ENCODE measurements at places on chromosomes 3 and 15.

DNA sequence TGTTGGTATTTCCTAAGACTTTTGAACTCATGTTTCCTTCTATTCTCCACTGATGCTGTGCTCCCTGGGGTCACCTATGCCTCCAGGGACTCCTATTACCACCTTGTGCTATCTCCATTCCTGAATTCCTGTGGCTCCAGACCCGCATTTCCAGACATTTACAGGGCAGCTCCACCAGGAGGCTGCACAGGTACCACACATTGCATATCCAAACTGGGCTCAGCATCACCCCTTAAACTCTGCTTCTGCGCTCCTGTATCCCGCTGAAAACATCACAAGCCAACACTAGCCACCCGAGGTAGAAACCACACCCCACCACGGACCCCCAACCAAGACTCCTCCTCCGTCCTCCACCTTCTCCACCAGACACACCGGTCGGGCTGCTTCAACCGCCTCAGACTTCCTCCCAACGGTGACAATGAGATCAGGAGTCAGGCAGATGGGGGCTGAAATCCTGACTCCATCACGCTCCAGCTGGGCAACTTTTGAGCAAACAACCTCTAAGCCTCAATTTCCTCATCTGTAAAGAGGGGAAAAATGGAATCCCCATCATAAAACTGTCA, 10.4 kb downstream of the TNK2 start:
- DNase-seq: no peak

GRCh38 chr3:184986366-184986889, 166.4 kb downstream of the C3orf70 start:
- no peak for DNase-seq

GRCh38 chr3:17765819-17766472, 23.5 kb upstream of the TBC1D5 start:
- DNase-seq: no peak

- no peak for DNase-seq
These were observed 75.8 kb upstream of the FAM98B start for GRCh38 chr15:38378161-38378560.

GRCh38 chr15:27235681-27236080, 264.7 kb downstream of the GABRG3 start:
- DNase-seq: no peak

GRCh38 chr3:115727135-115727534, 103.8 kb downstream of the GAP43 start:
- DNase-seq: no peak

GRCh38 chr3:101513419-101513986, 491 bp upstream of the SENP7 start:
- DNase-seq: no peak

DNA sequence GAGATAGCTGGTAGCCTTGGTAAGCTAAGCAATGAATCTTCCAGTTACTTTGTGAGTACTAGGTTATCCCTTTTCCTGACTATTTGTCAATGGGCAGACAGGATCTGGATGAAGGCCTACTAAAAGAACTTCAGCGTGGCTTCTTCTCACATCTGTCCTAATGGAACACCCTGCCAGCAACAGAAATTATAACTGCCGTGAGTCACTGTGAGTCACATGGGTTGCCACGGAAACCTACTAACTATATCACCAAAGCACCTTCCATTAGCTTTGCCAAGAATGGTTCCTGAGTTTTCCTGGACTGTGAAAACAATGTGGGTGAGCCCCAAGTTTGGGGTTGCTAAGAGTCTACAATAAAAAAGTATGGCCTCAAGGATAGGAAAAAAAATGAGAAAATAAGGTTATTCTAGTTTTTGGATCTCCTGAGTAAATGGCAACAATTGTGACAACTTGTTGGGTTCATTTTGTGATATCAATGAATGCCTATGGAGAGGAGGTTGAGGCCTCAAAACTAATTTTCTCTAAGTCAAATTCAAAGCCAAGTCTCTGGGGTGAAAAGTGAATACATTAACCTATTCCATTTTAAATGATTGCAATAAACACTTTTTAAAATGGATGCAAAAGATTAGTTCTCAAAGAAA, 195.1 kb upstream of the ICE2 start:
- DNase-seq: no peak

- no peak for DNase-seq
These were observed 199.5 kb upstream of the TPRG1 start for GRCh38 chr3:188972310-188972709.

DNA sequence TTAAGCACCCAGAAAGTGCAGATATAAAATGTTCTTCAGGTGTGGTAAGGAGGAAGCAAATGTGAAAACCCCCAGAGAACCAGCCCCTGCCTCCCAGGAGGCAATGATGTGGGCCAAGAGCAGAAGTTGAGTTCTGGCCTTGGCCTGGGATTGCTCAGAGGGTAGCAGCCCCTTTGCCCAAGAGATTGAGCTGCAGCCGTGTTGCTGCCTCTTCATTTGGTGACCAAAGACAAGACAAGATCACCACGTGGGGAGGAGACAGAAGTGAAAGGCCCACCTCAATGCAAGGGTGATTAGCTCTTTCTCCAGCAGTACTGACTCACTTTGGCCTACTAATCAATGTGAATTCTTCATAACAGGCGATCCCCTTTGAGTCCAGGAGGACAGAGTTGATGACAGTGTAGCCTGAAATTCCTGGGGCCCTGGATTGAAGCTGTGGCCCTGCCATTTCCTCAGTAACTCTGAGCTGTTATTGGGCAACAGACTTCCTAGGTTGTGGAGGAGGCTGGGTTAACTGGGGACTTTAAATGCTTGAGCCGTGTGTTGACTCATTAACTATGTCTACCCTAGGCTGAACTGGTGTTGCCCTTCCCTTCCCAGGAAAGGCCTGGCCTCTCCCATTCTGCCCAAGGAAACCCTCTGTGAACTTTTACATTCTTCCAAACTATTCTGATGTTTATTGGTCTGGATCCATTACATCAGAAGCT, 86.5 kb downstream of the ST6GAL1 start:
- DNase-seq: no peak

- peak; percentile 54 for DNase-seq
These were observed 131.3 kb upstream of the SNRPN start for GRCh38 chr15:24823473-24823872.

GRCh38 chr3:31957106-31957505, 24.0 kb downstream of the OSBPL10 start:
- DNase-seq: no peak

DNA sequence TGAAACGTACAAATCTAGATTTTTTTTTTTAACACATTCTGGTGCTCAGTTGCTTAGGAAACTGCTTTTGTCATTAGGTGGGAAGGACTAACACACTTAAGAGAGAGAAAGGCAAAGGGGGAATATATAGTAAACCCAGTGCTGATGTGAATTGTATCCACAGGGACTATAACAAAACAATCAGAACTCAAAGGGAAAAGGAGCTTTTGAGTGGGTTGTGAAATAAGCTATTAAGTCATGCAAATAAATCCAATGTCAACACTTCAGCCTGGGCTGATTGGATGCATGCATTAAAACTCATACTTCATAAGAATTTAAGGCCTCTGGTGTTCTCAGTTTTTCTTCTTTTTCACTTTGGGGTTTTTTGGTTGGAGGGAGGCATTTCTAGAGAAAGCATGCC, 628.9 kb downstream of the FHIT start:
- DNase-seq: no peak

- DNase-seq: no peak
These were observed 15.4 kb downstream of the SLC22A14 start for GRCh38 chr3:38297537-38297936.

- no peak for DNase-seq
These were observed 144.4 kb downstream of the GMNC start for GRCh38 chr3:190718097-190718496.

Data from progenitor cell of endocrine pancreas (in vitro differentiated cells).